MV-4-11 (cell line): ENCODE measurements at places on chromosomes 13 and 19.
A peak's percentile ranks its signal among the peaks of the same experiment; 100 is the strongest.

- DNase-seq: no peak
Measured at GRCh38 chr13:111319521-111319920, 921 bp upstream of the TEX29 start.

DNA sequence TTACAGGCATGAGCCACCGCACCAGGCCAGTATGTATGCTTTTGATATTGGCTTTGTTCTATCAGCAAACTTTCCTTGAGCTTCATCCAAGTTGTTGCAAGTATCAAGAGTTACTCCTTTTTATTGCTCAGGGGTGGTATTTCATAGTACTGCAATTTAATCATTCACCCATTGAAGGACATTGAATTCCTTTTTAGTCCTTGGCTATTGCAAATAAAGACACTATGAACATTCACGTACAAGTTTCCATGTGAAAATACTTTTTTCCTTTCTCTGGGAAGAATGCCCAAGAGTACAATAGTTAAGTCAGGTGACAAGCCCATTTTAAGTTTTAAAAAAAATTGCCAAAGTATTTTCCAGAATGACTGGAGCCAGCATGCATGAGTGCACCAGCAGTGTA is 20.4 kb downstream of the CEACAM3 start:
- no peak for DNase-seq

DNA sequence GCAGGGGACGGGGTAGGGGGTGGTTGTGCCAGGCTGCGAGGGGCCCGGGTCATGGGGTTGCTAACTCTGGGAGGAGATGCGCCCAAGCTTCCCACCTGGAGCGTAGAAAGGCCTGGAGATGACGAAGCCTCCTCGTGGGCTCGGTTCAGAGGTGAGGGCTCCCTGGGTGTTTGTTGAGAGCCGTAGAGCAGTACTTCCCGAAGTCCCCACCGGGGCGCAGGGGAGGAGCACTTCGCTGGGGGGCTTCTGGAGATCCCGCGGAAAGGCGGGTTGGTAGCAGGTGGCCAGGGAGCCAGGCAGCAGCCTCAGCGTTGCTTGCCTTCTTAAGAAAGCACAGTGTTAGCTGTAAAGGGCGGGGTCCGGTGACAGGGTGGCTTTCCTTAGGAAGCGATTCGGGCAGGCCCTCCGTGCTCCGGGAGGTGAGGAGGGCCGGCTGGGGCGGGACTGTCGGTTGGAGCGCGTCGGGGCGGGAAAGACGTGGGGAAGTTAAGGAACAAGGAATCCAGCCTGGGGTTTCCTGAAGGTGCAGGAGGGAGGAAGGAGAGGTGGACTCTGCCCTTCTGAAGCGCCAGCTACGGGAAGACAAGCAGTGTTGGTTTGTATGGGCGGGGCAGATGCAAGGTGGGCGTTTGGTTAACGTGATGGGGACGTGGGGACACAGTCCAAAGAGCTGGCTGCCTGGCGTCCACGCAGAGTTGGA is 3.3 kb downstream of the VSTM2B start:
- no peak for DNase-seq

DNA sequence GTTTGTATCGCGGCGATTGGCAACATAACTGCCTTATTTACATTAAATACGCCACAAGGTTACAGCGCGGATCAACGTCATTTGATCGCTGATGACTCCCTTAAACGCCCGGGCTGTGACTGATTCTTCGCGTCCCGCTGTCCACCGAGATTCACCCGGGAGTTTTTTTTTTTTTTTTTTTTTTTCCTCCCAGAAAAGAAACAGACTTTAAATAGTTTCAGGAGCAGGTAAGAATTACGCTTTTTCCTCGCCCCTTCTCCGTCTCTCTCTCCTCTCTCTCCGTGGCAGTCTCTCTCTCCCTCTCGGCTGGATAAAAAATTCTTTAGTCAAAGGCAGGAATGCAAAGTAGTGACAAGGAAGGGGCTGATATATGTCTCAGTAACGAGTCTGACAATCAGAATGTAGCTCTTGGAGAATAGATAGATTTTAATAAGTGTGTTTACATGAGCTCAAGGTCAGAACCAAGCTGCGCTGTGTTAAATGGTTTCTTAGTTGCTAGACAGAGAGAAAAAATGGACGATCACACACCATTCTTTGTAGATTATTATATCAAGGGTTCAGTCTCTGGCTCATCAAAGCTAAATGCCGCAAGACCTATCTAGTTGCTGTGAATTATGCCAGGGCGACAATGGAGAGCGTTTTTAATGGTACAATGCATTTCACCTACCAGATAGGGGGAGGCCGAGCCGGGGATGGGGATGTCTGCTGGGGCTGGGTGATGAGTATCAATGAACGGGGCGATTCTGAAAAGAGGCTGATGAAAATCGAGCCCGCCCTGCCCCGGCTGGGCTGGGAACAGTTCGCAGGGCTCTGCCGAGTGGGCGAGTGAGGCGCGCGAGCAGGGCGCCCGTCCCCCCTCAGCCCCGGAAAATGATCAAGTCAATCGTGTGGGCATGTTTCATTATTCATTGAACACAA is 147.2 kb upstream of the ZNF536 start:
- no peak for DNase-seq

GRCh38 chr13:50152224-50152623 is 137.0 kb downstream of the KCNRG start:
- DNase-seq: no peak

GRCh38 chr13:27662738-27663470 is 41.2 kb downstream of the POLR1D start:
- no peak for DNase-seq

DNA sequence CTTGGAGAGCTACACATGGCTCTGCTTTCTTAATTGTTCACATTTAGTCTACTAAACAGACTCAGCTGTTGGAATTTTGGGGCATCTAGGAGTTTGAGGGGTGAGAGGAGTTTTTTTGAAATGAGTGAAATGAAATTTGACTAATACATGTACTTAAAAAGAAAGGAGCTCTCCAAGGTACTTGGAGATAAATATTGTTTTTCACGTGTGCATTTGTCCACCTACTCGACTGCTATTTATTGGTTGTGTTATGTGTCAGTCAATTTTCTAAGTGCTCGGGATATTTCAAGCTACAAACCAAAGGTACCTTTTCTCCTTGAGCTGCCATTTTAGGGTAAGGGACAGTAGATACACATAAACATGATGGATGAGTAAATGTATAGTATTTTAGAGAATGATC is 697.0 kb downstream of the LIG4 start:
- DNase-seq: no peak

GRCh38 chr19:2834294-2834871 is 6.9 kb upstream of the ZNF555 start:
- DNase-seq: no peak

DNA sequence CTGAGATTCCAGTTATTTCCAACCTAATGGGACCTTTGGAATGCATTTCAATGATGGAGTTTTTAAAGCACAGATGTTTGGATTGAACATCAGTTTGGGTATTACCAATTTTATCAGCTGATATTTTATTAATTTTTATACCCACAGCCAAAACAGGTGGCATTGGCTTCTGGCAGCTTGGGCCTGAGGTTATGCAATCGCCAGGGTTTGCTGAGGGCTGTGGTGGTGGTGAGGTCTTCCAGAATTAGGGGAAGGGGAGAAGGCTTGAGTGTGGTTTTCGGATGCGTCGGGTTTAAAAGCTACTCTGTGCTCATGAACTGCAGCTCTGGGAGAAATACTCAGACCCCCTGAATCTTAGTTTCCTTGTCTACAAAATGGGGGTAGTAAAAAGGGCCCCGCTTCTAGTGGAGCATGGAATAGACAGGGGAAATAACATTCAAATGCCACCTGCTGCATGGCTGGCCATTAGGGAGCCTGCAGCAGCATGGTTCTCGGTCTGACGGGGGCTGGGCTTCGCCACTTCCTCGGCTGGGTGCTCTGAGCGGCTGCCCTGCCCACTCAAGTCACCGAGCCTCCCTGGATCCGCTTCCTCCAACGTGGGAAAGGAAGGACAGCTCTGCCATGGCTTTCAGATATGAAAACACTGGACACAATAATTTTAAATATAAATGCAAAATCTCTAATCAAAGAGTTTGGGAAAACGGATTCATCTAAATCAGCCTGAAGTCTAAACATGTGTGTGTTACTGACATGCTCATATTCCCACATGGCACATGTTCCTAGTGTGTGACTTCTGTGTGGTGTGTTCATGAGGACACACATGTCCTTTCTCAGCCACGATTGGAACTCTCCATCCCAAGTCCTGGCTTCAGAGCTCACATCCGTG is 35.2 kb downstream of the ADPRHL1 start:
- DNase-seq: peak; percentile 35

GRCh38 chr19:17522988-17523872 is 11.8 kb downstream of the PGLS start:
- DNase-seq: peak; percentile 100

- no peak for DNase-seq
Measured at GRCh38 chr13:113119822-113120189, 2.8 kb upstream of the F10 start.

- peak; percentile 72 for DNase-seq
Measured at GRCh38 chr13:66513728-66514127, 716.4 kb downstream of the PCDH9 start.

DNA sequence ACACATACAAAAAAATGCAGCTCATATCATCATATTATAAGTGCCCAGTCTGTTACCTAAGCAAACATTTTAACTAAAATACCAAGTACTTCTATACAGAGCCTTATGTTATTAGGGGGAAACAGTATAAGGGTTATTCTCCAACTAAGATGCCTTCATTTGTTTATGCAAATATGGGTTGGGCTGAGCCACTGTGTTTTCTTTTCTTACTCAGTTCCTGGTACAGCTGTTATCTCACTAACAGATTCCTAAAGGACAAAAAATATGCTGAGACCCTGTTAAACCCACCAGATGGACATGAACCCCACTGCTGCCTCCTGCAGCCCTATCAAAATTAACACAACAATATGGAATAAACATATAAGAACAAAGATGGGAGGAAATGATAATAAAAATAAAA is 34.5 kb upstream of the SMAD9 start:
- DNase-seq: no peak

DNA sequence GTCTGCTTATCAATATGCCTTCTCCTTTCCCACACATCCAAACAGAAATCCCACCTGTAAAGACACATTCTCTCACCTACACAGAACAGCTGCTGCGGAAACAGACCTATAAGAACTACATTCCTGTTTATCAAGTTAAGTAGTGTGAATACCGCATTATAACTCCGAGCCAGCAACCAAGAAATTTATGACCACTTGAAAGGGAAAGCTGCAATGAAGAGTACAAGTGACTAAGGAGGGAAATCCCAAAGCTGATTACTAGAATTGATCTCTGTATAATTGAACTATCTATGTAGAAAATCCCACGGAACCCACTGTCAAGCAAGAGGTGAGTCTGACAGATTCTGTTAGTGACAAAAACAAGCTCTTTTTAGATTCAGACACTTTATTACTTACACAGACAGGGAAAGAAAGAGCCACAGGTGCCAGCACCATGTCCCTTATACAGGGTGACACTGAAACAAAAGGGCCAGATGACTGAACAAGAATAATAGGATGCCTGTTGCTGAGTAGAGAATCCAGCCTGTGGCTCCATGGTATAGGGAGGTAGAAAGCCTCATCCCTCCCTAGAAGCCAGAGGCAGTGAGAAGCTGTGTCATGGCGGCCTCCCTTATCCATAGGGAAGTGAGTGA is 1.6 kb upstream of the IGFL4 start:
- DNase-seq: no peak

DNA sequence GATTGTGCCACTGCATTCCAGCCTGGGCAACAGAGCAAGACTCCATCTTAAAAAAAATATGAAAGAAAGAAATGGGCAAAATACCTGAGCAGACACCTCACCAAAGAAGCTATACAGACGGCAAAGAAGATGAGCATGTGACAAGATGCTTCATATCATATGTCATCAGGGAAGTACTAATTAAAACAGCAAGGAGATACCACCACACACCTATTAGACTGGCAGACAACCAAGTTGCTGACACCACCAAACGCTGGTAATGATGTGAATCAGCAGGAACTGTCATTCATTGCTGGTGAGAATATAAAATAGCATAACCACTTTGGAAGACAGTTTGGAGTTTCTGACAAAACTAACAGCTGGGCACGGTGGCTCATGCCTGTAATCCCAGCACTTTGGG is 11.5 kb upstream of the TFDP1 start:
- no peak for DNase-seq

- DNase-seq: no peak
Measured at GRCh38 chr13:73106513-73107178, 47.8 kb downstream of the KLF5 start.

DNA sequence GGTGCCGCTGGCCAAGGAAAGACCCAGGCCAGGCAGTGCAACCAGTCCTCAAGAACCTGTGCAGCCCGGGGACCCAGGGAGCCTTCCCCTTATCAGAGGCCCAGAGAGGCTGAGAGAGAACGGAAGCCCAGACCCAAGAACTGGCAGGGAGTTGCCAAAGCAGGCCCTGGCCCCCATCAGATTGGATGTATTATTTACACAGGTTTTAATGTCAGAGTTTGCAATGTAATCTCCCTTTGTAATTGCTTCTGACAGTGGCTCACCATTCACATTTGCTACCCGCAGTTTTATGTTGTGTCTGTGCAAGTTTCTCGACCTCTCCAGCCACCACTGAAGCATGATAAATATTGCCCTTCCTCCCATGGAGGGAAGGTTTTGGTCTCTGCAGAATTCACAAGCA is 660.9 kb downstream of the LIG4 start:
- DNase-seq: no peak

DNA sequence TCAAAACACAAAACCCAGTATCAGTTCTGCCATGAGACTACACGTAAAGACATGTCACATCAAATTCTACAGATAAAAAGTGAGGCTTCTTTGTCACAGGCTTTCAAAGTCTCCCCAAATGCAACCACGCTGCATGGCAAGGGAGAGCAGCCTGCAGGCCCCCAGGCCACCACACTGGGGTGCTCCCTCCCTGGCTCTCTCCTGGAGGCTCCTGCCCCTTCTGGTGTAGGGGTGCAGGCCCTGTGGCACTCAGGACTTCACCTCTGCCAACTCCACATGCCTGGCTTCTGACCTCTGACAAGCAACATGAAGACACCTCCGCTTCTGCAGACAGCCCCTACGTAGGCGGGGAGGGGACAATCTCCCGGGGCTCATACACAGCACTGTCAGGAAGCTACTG is 14.3 kb downstream of the AKAP8 start:
- DNase-seq: no peak

DNA sequence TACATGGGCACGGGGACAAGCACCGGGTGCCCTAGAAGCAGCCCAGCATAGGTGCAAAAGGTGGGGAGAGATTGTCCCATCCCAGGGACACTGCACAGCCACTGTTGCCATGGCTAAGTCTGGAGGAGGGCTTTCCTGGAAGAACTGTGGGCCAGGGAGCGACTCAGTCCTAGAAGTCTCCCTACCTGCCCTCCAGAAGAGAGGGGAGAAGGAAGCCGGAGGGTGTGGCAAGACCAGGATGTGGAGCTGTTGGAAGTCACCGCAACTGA is 2.3 kb upstream of the FBN3 start:
- DNase-seq: no peak

- DNase-seq: no peak
Measured at GRCh38 chr19:49474542-49474924, 518 bp downstream of the FLT3LG start.

DNA sequence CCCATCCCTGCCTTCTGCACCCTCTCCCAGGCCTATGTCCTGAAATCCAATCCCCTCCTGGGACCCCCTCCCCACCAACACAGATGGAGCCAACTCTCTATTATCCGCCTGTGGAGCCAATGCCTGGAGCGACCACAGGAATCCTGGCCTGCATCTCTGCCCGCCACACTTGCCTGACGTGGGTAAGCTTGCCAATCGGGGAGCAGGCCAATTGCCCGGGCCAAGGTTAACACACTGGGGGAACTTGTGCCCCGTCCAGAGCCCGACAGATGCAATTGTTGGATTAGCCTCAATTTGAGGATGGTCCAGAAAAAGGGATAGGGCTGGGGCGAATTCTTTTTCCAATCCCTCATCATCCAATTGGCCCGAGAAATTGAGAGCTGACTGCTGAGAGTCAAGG is 5.9 kb downstream of the WIZ start:
- no peak for DNase-seq
